Activated naive CD4-positive, alpha-beta T cell (primary cell): ENCODE measurements at places on chromosomes 6 and 20.

DNA sequence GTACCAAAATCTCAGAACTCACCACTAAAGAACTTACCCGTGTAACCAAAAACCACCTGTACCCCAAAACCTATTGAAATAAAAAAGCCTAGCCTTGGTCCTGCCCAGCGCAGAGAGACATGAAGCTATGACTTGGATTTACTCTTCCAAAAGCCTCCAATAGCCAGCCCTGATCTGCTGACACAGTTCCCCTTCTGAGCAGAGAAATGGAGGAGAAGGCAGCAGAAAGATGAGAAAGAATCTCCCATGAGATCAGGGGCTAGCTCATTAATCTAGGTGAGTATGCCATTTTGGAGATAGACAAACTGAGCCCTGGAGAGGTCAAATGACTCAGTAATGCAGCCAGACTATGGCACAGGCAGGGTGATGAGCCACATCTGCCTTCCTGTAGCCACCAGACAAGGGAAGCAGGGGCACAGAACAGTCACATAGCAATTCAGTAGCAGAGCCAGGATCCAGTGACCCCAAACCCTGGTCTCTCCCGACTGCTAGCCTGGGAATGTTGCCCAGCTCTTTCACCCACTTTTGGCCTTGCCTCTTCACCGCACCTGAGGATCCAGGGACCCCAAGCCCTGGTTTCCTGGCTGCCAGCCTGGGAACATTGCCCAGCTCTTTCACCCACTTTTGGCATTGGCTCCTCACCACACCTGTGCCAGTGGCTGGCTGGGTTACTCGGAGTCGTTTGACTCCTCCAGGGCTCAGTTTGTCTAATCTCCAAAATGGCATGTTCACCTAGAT is 7.2 kb upstream of the SDCBP2 start:
- no peak for DNase-seq

GRCh38 chr20:61731363-61732181 is 334.1 kb downstream of the TAF4 start:
- no peak for DNase-seq

GRCh38 chr6:17015144-17015543 is 86.7 kb upstream of the STMND1 start:
- no peak for DNase-seq

DNA sequence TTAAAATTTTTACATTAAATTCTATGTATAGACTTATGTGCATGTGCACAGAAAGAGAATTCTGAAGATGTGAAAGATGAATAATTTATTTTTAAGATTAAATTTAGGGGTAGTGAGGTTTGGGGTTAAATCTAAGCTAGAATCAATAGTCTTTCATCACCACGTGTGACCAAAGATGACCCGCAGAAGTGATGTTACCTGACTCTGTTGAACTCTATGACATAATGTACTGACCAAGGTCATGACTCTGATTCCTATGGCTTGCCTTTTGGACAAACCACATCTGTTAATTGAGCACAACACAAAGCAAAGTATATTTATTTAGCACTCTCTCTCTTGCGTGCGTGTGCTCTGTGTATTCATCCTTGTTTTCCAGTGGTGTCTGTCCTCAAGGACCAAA is 150.6 kb downstream of the BACH2 start:
- no peak for DNase-seq

DNA sequence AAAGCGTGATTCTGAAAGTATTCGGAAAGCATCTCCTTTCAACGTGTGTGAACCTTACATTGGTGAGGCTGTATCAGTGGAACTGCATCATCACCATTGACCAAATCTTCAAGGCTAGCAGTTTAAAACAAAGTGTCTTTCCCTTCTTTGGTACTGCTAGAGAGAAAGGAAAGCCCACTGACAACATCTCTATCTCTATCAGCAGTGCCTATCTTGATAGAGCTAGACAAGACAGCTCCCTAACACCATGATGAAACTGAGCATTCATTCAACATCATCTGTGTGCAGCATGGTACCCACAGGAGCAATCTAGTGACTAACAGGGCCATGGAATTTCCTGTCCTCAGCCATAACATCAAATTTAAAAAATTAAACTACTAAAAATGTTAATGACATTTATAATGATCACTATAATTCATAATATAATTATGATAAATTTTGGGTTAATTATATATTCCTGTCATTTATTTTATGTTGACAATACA is 31.5 kb upstream of the EDN1 start:
- DNase-seq = no peak

DNA sequence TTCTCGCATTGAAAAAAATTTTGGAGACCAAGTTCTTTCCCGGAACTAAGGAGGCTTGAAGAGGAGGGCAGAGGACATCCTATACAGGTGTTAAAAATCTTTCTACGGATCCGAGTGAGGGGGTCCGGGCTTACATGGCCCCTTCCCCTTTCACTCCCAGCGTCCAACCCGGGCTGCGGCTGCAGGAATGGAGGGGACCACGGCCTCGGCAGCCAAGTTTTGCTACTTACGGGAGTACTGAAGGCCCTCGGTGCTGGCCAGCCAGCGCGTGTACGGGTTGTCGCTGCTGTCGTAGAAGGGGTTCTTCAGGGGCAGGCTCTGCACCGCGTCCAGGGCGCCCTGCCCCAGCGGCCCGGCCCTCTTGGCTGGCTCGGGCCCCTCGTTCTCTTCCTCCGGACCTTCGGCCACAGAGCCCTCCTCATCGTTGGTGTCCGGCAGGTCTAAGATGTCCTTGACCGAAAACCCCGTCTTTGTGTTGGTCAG is 642 bp downstream of the NKX2-2 start:
- DNase-seq = no peak

DNA sequence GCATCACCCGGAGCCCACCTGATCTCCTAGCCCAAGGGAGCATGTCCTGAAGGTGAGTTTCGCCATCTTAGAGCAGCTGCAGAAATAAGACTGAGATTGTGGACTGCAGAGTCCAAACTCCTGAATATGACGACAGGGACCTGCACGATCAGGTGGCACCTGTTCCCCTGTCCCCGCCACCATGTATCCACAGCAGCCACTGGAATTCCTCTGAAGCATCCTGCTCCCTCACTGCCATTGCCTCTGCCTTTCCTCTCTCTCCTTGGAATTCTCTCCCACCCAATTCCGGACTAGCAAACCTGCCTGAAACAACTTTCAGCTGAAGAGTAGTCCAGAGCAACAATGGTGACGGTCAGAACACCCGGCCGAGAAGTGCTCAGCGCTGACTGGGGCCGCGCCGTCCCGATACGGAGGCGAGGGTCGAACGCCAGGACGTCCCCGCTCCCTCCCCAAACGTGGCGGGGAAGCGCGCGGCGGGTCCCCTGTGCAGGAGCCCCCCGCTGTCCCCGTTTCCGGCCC is 694 bp upstream of the FAM120B start:
- DNase-seq = no peak

GRCh38 chr6:41536795-41537758 is 9.1 kb upstream of the FOXP4 start:
- no peak for DNase-seq

- DNase-seq = no peak
These were observed 232.5 kb downstream of the PTPRT start for GRCh38 chr20:42957018-42957703.

GRCh38 chr6:112480553-112480952 is 133.4 kb downstream of the RFPL4B start:
- DNase-seq = no peak

DNA sequence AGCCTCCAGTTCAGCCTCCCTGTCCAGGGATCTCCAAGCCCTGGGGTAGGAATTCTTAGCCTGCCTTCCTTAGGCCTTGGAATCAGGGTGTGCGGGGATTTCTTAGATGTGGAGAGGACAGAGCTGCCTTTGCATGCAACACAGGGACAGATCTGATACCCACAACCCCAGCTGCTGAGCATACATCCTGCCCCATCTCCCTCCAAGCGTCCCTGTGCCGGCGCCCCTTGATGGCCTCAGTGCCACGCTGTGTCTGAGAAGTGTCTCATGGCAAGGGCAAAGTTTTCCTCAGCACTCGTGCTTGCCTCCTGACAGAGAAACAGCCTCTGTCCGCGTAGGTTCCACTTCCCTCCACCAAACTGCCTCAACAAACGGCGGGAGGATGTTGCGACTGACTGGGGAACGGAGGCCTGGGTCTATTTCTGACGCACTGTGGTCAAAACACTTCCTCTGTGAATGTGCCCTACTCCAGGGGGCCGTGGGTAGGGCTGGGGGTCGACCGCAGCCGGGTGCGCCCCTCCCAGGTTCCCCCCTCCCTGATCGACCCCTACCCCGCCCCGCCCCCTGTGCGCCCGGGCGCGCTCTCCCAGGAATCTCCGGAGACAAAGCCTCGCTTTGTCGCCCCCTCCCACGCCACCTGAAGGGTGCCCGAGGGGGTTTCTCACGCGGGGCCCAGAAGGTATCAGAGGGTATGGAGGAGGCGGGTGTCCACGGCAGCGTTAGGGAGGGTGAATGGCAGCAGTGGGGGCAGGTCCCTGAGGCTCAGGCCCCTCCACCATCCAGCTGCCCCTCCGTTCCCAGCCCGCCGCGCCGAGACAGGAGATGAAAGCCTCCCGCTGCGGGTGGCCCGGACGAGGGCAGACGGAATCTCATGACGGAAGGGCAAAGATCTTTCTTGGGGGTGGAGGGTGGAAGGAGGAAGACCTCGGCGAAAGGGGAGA is 806 bp downstream of the MICAL1 start:
- DNase-seq = no peak

DNA sequence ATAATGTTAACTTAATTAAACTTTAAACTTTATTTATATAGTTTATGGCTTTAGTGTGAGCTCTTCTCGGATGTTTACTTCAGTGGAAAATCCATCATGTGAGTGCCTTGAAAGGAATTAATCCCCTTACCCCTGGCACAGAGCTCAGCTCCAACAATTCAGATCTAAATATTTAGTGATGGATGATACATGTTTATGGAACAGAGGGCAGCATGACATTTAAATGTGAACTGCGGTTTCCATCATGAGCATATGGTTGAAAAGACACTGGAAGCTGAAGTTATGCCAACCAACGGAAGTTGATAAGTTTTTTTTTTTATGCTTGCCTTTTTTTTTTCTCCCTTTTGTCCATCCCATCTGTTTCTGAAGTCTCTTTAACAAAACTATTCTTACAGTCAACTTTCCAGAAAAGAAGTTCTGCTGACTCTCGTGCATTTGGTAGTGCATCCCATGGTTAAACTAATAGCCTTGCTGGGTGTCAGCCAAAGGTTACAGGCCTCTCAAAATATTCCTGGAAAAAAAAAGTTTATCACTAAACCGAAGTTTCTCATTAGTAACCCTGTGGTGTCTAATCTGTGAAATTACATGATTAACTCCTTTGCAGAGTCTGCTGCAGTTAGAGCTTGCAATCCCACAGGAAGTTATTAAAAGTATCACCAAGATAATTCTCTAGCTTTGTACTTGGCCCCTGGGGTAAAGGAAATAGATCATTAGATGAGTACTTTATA is 243.9 kb upstream of the TCF21 start:
- no peak for DNase-seq

GRCh38 chr6:106253731-106254130 is 71.8 kb downstream of the ATG5 start:
- no peak for DNase-seq

- no peak for DNase-seq
These were observed 64.8 kb upstream of the NRSN1 start for GRCh38 chr6:24060982-24061754.

GRCh38 chr6:11911538-11911937 is 100.6 kb upstream of the HIVEP1 start:
- no peak for DNase-seq

- DNase-seq = no peak
These were observed 645.0 kb downstream of the DHX35 start for GRCh38 chr20:39607141-39607540.

DNA sequence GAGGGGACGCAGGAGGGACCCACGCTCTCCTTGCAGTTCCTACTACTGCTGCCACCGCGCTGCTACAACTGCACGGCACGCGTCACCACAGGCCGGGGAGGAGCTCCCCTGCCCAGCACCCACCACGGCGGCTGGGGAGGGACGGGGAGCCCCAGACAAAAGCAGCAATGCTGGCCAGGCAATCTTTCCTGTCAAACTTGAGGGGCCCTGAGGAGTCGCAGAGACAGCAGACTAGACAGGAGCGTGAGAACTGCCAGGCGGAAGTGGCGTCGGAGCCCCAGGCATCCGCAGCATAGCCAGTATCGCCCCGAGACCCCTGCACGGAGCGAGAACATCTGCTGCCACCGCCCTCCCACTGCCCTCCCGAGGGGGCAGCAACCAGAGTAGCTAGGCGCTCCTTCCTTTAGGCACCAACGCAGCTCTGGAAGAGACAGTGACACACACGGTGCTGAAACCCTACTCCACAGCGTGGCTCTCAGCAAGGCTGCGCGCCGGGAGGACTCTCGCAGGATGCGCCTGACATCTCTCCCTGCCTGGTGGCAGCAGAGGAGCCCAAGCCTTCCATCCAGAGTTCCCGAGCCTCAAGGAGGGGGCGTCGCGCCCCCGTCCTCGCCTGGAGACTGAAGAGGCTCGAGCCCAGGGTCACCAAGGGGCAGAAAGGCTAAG is 2.2 kb downstream of the TAF4 start:
- DNase-seq = no peak

DNA sequence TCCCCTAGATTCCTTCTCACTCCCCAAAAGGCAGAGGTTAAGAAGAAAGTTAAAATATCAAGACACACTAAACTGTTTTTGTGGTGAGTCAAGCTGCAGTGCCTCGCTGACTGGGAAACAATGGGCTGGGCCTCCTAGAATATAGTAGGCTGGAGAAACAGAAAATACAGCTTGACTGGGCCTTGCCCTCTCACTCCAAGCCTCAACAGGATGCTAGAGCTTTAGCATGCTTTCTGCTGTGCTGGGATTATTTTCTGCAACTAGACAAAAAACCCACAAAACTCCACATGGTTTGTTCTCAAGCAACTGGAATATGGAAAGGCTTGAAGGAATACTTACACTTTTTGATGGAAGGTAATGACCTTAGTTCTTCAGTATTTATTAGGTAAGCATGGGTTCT is 27.9 kb downstream of the FOXO3 start:
- no peak for DNase-seq

GRCh38 chr6:32252331-32253009 is 28.6 kb upstream of the NOTCH4 start:
- no peak for DNase-seq

DNA sequence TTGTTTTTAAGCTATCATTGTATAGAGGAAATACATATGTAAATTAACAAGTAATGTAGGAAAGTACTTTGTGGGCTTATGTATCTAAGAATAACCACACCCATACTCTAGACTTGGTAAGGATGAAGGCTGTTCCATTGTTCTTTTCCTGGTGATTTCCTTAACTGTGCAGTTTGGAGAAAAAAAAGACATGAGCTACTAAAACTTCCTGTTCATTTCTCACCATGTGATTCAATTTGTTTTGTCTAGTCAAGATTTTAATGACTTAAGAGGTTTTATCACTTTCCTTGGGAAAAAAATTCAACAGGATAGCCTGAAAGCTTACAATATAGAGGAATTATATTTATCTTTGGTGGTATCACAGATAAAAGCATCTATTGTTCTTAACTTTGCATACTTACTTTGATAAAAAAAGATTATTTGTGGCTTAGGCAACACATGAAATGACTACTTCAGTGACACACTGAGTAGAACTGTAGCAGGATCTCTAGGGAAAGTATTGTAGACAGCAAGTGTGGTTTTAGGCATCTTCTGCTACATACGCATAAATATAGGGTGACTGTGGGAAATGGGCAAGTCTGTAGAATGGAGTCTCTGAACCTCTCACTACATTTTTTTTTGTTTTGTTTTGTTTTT is 80.3 kb downstream of the GJA1 start:
- no peak for DNase-seq

GRCh38 chr6:89924231-89924630 is 30.0 kb downstream of the GJA10 start:
- DNase-seq = no peak

- peak; percentile 70 for DNase-seq
These were observed 102.1 kb downstream of the TMEM242 start for GRCh38 chr6:157221049-157221816.

GRCh38 chr20:61965606-61966491 is 99.8 kb downstream of the TAF4 start:
- DNase-seq = no peak
